ENCODE measurements at places on chromosomes 3 and 15.

GRCh38 chr3:33456756-33457155 lies 16.6 kb upstream of the UBP1 start:
- no peak for DNase-seq

GRCh38 chr3:46667061-46667621 lies 26.3 kb downstream of the ALS2CL start:
- DNase-seq, result no peak

- DNase-seq, result peak; percentile 1
These were observed 28.3 kb downstream of the RSL24D1 start for GRCh38 chr15:55168350-55168974.

DNA sequence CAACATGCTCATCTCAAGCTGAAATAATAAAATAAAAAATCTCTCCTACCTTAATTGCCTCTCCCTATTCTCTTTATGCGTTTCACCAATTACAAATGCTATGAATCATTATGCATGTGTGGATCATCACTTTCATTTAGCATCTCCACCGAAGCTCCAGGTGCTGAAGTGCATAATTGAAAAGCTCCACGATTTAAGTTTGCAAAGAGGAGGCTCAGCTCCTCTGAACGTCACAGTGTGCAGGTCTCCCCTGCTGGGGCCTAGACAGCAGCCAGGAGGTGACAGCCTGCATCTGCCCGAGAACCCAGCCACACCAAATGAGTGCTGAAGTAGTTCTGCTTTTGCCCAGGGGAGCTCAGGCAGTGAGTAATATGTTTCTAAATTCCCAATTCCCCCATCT lies 60.5 kb upstream of the GLCE start:
- DNase-seq, result no peak

DNA sequence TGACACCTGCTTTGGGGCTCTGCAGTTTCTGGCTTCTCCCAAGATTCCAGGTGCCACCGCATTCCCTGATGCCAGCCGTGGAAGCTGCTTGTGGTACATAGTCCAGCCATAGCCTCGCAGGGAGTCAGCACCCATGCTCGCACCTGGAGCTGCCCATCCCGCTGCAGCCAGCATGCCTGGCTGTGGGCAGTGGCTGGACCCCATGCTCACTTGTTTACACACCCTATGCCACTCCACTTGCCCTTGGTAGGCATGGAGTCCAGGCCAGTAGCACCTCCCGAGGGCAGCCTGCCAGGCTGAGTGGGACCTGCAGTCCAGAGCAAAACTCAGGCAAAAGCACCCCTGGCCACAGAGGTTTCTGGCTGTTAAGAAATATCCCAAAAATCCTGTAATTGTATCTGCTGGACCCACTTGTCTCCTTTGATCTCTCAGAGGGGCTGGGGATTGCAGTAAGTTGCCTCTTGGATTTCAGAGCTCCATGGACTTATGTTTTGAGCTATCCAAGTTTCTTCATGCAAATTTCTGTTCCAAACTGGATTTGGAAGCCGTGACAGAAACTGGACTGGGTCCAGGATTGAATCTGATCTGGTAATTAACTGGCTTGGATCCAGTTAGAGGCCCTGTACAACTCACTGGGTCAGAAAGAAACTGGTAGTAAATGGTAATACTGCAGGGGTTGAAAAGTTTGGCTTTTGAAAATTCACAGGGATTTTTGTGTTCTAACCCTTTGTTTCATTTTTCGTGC lies 149.3 kb downstream of the FMN1 start:
- DNase-seq, result no peak

- no peak for DNase-seq
These were observed 142.5 kb downstream of the HCN4 start for GRCh38 chr15:73226093-73226814.

DNA sequence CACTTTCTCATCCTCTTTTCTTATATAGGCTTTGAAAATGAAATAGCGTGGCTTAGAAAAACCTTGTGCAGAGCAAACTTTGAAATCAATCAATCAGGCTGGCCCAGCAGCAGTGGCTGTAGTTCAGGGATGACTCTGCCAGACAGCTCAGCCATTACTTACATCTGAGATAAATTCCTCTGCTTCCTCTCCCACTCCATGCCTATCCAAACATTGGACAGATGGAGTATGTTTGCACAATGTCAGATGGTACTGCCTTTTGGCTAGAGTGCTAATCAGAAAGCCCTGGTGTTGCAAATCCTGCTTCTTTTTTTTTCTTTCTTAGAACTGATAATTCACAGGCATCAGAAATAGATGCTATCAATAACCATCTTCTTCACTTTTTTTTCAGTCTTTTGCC lies 1065.1 kb downstream of the AGBL1 start:
- DNase-seq, result no peak

DNA sequence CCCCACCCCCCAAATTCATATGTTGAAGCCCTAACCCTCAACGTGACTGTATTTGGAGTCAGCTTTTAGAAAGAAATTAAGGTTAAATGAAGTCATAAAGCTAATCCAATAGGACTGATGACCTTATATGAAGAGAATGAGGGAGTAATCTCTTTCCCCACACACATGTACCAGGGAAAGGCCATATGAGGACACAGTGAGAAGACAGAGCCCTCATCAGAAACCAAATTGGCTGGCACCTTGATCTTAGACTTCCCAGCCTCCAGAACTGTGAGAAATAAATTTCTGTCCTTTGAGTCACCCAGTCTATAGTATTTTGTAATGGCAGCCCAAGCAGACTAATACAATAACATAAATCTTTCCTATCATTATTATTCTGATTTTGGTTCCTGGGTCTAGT lies 194.7 kb upstream of the NANOGP8 start:
- no peak for DNase-seq

DNA sequence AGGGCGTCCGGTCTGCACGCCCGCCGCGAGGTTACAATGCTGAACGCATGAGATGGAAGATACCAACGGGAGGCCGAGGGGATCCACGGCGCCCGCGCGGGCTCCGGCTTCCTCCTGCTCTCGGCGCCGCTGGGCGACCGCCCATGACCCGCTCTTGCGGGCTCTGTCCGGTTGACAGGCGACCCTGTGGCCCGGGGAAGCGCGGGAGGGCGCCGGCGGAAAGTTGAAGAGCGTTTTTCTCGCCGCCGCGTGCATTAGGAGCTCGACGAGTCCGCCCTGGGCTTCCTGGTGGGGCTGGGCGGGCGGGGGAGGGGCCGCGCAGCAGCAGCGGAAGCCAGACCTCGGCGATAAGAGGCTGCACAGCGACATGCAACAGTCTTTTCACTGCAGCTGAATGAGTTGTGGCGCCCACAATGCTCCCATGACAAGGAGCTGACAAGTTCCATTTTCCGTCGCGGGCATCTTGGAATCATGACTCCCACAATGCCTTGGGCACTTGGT lies at the start of gene MBNL1:
TSS of gene MBNL1 (plus strand) at position 375 of the 501 bp plus-strand sequence. CDS start 31,265 bp downstream, outside the sequence.
- DNase-seq, result peak; percentile 71

- no peak for DNase-seq
These were observed 143.9 kb downstream of the LSAMP start for GRCh38 chr3:116301422-116301821.

DNA sequence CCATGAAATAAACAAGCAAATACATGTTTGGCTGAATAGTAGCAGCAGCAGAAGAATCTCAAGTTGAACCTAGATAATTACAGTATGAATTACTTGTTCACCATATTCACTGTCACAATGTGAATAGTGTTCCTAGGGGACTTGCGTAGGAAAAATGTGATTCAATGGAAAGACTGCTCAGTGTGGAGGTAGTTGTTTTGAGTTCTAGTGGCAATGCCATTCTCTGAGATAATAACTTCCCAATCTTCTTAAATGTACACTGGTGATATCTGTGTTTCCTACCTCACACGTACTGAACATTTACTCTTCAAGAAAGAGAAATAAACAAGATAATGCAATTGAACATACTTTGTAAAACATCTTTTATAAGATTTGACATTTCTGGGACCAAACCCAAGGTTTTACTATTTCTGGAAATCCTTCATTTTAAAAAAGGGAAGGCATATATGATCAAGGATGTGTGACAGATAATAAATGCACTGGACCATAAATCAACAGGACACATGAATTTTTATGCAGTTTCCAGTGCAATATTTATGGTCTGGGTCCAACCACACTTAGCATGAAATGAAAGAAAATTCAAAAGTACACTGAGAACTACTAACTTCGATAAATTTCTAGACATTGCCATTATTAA lies 598.3 kb upstream of the ZNF385D start:
- no peak for DNase-seq

DNA sequence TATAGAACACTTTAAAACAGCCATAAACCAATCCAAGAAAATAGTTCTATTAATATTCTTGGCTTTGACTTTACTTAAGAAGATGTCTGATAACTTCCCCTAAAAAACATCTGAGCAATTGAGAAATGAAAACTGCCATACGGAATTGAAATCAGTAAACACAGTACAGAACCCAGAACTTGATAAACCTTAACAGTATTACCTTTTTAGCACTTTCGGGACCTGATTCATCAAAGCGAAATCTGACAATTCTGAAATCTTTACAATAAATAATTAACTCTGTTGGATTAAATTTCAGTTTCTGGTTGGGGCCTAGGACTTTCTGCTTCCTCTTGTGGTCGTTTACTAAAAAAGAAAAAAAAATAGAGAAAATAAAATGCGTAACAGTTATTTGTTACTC lies 17.3 kb downstream of the MTMR10 start:
- DNase-seq, result no peak

DNA sequence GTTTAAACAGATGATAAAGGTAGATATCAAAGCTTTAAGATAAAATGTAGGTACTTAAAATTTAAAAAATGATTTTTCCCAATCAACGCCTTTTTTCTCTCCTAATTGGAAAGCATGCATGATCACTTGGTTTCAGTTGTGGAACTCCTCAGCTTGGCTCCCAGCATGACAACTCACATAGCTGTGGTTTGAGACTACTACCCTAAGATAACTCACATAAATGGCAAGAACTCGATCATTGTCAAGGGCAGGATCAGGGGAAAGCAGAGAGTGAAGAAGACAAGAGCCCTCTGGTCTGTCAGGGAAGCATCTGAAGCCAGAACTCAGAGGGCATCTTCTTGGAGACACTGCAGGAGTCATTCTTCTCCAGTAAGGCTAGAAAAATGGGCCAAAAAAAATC lies 516.7 kb downstream of the NTRK3 start:
- no peak for DNase-seq

- DNase-seq, result no peak
These were observed 83.5 kb downstream of the IGF1R start for GRCh38 chr15:98731712-98732450.

- DNase-seq, result no peak
These were observed 64.7 kb downstream of the GPR176 start for GRCh38 chr15:39855400-39855799.

DNA sequence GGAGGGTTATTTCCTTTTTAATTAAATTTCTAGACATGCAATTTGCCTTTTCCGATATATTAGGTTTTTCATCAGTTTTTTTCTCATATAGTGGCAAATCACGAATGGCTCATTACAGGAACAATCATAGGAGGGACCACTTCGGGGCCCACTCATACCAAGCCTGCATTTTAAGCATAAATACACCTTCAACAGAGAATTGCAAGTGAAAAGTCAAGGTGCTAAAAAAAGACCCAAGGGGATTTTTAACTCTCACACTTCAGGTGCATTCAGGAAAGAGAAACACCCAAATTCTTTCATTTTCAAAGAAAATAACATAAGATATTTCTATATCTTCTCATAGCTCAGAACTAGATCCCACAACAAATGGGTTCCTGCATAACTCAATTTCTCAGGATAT lies 979.6 kb upstream of the NR2F2 start:
- no peak for DNase-seq

DNA sequence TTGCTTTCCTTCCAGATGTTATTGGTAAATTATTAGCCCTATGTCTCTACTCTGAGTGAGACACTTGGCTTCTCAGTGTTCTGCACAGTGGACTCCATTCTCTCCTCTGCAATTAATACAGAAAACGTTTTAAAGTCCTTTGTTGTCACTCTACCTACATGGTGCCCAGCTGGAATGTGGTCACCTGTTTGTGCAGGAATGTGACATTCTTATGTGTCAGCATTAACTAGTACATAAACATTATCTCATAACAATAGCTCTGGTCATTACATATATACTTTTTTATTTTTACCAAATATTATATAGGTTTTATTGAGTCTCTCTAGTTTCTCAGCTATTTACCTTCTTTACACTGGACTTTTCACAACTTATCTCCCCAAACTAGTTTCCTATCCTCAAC lies 147.0 kb upstream of the KCNMB2 start:
- DNase-seq, result no peak

- DNase-seq, result no peak
These were observed 487.6 kb downstream of the NAALADL2 start for GRCh38 chr3:175346573-175347356.

DNA sequence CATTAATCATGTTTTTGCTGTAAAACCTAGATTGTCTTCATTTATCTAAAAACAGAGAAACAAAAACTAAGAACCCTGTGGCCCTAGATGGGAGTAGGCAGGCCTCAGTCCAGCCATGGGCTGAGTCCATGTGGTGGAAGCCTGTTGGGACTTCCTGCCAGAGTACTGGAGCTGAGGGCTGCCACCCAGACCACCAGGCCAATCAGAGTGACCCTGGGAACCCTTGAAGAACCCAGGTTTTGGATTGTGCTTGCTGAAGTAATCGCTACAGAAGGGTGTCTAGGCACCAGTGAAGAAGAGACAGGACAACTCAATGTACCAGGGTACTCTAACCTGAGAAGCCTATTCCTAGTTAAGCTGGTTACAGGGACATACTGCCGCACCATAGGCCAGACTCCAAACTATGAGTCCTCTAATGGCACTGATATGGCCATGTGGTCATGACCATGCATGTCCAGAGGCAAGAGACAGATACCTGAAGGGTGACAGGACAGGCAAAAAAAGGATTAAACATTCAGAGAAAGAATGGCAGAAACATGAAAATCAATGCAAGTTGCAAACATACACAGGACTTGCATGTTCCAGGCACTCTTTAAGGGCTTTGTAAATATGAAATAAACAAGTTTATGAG lies 12.9 kb downstream of the CSRNP1 start:
- DNase-seq, result no peak

- no peak for DNase-seq
These were observed 41.7 kb downstream of the OXSM start for GRCh38 chr3:25831578-25831977.

DNA sequence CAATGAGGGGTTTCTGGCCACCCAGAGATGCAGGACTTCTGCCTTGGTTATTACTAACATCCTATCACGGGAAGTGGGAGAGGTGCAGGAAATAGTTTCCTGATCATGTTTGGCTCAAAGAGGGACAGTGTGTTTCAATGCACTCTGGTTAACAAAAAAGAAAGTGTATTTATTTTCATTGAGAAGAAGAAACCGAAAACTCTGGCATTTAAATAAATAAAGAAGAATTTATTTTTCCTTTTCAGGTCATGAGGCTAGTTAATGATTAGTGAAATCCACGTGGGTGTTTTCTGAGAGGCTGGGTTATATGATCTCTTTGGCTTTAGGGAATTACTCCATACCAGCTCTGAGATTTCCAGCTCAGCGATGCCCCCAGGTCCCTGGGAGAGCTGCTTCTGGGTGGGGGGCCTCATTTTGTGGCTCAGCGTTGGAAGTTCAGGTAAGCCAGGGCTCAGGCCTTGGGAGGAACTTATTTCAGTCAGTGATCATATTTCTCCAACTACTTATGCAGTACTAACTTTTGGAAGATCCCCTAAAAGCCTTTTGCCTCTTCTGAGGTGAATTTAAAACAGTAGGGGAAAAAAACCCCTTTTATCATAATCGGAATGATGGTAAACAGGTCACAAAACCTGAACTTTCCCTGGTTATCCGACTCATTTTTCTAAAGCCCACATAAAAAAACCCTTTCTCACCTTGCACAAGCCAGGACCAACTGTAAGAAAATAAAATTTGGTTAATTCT lies at the start of gene PLA1A:
TSS of gene PLA1A (plus strand) at position 338 of the 741 bp plus-strand sequence. CDS start at position 367, 29 bp downstream.
- DNase-seq, result no peak
